ENCODE measurements at places on chromosomes 16 and 17.

DNA sequence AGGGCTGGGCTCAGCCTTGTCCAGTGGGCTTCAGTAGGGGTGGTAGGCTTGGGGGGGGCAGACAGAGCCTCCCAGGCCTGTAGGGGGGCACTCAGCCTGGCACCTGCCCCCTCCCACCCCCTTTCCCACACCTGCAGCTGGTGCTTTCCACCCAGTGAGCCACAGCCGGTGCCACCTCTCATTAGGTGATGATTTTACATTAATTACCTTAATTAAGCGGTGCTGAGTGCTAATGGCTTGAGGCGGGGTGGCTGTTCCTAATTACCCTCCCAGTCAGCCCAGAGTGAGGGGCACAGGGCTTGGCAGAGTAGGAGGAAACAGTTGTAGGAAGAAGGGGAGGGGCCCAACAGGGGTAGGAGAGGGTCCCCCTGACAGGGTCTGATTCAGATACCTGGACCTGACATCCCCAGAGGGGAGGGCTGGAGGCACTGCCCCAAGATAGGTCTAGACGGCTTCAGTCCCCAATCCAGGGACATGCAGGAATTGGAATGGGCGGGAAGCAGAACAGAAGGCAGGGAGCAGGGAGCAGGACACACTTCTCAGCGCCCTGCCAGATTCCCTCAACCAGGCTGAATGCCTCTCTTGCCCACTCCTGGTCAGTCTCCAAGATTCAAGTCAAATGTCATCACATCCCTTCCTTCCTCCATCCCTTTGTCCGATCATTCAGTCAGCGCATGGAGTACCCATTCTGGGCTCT lies 26.5 kb upstream of the PHF12 start:
- DNase-seq, result no peak

DNA sequence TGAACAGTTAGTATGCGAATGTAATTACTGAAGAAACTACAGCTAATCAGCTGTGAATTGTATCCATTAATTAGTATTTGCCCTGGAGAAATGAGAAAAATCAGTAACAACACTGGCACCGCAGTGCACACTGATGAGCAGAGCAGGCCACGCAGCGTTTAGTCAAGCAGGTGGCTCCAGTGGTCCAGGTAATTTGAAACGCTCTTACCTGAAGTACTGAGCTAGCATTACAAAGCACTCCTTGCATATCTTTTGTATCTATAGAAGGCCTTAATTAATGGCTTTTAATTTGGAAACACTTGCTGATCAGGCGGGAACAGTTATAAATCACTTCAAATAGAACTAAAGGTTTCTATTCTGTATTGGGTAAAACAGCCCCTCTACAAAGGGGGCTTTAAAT lies 76.4 kb downstream of the TOX3 start:
- DNase-seq, result no peak

- DNase-seq, result peak; percentile 34
These were observed 82.5 kb downstream of the PCTP start for GRCh38 chr17:55833306-55833705.

DNA sequence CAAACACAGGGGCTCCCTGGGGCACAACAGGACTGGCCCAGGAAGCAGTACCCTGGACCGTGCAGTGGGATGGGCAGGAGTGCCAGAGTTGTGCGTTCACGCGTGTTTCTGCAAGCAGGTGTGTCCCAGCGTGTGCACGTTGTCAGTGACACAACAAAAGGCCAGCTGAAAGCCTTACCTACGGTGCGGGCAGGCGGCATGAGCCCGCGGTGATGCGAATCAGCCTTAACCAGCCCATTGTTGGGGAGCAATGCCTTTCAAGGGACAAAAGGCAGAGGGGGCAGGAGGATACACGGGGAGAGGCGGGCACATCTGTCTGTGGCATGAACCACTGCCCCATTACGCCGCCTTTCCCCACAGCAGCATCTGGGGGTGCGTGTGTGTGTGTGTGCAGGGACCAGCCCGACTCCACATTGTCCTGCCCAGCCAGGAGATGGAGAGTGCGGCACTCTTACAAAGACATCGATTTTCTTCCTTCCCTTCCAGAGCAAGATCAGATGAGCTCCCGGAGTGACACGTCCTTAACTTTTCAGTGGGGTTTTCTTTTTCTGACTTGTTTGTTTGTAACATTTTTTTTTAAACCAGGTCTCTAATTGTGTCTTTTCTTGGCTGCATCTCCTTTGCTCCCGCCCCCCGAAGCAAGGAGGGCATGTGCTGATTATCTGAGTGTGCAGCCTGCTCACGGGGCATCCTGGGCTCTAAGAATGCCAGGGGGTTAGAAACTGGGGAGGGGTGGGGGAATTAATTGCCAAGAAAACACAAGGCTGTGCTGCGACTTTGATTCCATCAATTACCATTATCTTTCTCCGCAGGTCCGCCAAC lies 158.1 kb downstream of the ZNF423 start:
- DNase-seq, result no peak

- no peak for DNase-seq
These were observed 13.4 kb downstream of the CCDC102A start for GRCh38 chr16:57522960-57523359.

DNA sequence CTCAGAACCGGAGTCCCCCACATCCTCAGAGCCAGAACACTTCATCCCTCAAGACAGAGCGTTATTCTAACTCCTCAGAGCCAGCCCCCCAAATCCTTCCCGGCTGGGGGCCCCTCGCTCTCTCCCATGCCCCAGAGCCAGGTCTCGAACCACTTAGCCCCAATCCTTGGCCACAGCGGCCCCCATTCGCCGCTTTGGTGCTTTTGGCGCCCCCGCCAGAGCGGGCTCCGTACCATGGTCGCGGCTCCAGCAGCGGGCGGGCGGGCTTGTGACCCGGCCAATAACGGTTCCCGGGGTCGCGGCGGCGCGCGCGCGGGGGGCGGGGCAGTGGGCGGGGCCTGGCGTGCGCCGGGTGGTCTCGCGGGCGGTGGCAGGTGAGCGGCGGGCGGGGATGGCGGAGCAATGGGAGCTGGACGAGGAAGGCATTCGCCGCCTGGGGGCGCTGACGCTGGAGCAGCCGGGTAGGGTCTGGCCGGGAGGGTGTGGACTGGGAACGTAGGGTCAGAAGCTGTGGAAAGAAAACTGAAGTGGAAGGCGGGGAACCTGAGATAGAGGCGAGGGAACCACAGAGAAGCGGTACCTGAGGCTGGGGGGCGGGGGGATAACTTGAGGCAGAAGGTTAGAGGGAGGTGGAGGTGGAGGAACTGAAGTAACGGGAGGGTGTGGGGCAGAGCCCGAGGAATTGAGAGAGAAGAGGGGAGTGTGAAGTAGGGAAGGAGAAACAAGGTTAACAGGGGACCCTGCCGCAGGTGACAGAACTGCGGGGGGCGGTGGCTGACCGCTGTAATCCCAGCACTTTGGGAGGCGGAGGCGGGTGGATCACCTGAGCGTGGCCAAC lies at the start of the genes KCTD19 and LRRC36:
TSS of gene KCTD19 (minus strand) at position 270 of the 838 bp plus-strand sequence. CDS start at position 236, 34 bp downstream.
TSS of gene LRRC36 (plus strand) at position 344 of the 838 bp plus-strand sequence. CDS start at position 392, 48 bp downstream.
- peak; percentile 52 for DNase-seq

GRCh38 chr17:5203908-5204294 lies 12.2 kb upstream of the ZNF594 start:
- DNase-seq, result peak; percentile 83

DNA sequence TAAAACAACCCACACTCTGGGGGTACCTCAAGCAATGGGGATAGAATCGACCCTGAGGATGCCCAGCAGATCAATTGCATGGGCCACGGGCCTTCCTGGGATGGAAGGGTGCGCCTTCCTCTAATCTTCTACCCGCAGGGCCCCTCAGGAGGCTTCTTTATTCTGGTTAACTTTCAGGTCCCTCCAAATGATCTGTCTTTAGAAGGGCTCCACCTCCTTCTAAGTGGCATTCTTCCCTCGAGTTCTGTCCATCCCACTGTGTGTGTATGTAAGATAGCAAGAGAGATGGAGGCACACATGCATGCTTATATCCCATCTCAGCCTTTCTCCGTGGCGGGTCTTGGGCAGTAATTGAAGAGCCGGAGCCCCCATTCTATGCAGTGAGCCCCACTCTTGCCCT lies 125.7 kb downstream of the MRM1 start:
- no peak for DNase-seq

DNA sequence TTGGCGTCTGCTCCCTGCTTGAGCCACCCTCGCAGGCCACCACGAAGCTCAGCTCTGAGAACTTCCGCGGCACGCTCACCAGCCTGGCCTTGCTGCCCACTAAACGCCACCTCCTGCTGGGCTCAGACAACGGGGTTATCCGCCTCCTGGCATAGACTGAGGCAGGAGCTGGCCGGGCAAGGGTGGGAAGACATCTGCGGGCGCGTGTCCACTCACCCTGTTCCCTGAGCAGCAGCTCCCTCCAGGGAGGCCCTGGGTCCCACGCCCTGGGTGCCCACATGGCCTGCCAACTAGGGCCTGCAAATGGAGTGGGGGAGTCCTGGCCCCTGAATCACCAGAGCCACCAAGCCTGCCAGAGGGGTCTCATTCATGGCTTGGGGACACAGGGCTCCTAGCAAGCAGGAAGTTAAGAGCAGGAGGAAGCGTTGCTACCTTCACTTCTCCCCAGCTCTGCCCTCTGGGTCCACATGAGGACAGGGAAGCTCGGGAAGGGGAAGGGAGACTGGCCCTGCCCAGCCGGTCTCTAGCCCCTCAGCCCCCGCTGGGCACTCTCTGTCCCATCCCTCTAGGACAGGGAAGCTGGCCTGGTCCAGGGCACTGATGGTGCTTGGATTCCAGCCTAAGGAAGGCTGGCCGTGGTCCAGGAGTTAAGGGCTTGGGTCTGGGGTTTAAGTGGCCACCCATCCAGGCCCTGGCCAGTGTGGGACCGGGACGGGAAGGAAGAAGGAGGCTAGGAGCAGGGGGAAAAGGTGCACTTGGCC lies 5.0 kb upstream of the SERPINF2 start:
- no peak for DNase-seq

DNA sequence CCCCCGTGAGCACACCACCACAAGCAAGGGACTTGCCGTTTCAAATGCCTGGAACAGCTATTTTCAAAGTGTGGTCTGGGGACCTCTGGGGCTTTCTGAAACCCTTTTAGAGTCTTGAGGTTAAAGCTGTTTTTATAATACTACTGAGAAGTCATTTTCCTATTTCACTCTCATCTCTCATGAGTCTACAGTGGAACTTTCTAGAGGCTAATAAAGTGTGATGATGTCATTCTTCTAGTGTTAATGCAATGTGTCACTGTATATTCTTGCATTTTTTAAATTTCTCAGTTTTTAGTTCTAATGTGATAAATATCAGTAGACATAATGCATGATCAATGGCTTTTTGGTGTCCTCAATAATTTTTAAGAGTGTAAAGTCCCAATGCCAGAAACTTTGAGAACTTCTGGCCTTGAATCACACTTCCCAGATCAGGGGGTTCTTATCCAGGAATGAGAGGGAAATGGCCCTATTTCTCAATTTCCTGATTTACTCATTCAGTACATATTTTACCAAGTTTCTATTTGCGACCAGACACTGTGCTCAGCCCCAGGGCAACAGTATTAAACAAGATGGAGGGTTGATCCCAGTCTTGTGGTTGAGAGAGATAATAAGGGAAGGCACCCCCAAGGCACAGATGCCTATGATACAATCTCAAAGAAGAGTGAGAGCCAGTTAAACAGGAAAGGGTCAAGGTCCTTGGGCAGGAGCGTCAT lies 444.0 kb downstream of the HS3ST3B1 start:
- peak; percentile 75 for DNase-seq

DNA sequence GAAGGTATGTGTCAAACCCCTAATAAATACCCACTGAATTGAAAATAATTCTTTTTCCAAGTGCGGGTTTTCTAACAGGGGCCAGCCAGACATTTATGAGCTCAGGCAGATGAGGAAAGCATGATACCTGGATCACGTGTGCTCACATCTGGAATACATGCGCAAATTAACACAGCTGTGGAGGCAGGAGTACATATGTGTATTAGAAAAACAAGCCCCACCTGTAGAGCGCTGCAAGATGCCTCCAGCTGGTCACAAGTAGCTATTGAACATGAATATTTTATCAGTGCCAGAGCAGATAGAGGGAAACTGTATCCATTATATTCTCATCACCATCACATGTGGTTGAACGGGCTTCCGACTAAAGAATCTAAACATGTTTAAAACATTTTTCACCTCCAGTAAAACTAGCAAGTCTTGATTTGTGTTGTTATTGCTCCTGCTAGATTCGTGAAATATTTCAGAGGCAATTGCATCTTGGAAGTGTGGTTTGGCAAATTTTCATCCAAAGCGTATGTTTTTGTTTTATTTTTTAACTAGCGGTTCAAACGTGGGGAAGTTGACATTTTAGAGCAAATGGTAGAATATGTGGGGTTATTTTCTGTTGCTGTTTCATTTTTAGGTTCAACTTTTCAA lies 482.8 kb downstream of the CDH13 start:
- peak; percentile 15 for DNase-seq

- no peak for DNase-seq
These were observed 32.1 kb downstream of the ZFHX3 start for GRCh38 chr16:73015612-73016487.

- no peak for DNase-seq
These were observed 732.5 kb downstream of the KCNJ2 start for GRCh38 chr17:70901870-70902269.

- DNase-seq, result peak; percentile 29
These were observed 50.6 kb downstream of the PLD6 start for GRCh38 chr17:17155568-17155967.

DNA sequence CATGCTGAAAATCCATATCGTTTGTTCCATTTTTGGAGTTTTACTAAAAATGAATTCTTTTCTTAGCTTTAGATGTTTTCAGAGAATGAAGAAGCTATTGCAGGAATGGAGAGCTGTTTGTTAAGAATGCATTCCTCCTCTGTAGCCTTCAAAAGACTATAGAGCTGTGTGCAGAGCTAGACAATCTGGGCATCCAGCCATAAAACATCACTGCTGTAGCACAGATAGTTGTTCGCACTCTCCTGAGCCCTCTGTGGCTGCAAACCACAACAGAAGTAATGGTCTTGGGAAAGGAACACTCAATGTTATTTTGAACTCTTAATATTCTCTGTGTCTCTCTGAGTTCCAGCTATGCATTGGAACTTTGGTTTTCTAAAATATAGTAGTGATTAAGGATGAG lies 4.9 kb downstream of the TNRC6C start:
- peak; percentile 91 for DNase-seq

GRCh38 chr17:63699638-63700527 lies at the start of gene LIMD2:
LIMD2 (minus strand) TSS chr17:63700125; CDS start chr17:63699298, 827 bp downstream.
- peak; percentile 58 for DNase-seq

DNA sequence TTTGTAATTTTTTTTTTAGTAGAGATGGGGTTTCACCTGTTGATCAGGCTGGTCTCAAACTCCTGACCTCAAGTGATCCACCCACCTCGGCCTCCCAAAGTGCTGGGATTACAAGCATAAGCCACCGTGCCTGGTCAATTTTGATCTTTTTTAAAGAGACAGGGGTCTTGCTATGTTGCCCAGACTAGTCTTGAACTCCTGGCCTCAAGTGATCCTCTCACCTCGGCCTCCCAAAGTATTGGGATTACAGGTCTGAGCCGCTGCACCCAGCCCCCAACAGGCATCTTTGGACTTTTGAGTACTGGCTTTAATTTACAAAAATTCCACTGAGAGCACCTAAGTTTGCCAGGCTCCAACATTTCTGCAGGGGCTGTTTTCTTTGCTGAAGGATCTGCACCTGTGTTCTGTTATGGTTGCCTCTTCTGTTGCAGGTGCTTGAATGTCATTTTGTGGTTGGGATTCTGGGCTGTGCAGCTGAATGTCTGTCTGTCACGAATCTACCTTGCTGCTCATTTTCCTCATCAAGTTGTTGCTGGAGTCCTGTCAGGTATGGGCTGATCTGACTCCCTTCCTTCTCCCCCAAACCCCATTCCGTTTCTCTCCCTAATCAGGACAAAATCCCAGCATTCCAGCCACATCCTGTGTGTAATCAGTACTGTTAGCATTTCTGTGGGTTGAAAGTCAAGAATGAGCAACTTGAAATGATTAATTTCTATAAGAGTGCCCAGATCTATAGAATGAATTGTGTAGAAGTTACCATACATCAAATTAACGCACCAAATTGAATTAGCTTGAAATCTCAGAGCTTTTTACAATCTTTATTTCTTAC lies 8.5 kb downstream of the G6PC1 start:
- DNase-seq, result no peak

Data from GM23248 (cell line).